ENCODE measurements at places on chromosomes 1 and 21.

DNA sequence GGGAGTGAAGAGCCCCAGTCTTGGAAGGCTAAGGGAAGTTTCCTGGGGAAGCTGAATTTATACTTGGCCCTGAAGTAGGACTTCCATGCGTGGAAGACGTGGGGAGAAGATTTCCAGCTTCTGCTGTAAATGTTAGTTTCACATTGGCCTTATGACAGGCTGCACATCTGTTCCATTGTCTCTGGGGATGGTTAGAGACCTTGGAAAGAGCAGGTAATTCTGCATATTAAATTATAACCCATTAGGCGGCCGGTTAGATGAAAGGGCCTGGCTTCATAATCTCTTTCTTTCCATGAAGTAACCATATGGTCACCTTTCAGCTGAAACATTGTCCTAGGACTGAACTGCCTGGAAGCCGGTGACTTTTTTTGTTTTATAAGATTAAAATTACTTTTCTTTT lies 37.5 kb downstream of the DPT start:
- no peak for DNase-seq

DNA sequence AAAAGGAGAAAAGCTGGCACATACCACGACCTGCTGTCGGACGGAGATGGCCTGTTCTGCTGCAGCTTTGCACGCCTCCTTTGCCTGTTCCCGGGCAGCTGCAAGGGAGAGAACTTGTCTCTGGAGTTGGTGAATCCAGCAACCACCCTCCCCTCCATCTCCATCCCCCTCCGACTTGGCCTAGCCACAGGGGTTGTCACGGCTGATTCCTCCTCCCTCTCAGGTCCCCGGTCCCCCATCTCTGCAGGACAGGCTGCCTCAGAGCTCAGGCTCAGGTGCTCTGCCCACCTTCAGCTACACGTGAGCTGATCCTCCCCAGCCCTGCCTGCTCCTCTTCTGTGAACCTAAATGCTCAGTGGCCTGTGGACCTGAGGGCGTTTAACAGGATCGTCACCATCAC lies 11.1 kb upstream of the SRM start:
- DNase-seq, result no peak

DNA sequence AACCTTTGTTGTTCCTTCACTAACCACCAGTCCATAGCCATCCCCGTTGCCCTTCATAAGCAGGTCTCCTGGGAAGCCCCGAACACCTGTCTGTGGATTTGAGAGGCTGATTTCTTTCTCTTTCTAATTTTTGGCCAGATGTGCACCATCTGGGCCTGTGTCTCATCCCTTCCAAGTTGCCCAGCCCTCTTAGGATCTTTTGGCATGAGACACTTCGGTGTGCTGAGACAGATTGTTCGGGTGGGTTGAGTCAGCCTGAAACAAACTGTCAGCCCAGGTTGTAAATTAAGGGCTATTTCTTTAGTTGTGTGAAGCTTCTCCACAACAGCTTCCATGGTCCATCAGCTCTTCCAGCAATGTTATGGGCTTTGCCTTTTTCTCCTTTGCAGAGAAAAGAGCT lies 1.4 kb upstream of the DNAJC11 start:
- DNase-seq, result no peak

DNA sequence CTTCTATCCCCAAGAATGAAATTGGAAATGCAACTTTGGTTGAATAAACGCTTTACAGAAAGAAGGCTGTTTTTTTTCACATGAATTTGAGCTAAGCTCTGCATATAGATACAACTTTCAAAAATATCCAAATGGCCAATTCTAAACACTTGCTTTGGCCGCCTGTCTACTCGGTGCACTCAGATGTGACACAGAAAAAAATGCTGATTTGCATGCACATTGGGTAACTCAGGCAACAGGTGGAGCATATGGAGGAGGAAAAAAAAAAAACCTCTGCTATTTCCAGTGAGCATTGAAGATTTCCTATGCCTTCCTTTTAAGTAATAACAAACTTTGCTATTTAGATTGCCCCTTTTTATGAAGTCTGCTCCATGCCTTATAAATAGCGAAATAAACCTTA lies 262.5 kb downstream of the GRIK1 start:
- DNase-seq, result no peak

GRCh38 chr1:68332041-68332440 lies 99.7 kb upstream of the WLS start:
- no peak for DNase-seq

DNA sequence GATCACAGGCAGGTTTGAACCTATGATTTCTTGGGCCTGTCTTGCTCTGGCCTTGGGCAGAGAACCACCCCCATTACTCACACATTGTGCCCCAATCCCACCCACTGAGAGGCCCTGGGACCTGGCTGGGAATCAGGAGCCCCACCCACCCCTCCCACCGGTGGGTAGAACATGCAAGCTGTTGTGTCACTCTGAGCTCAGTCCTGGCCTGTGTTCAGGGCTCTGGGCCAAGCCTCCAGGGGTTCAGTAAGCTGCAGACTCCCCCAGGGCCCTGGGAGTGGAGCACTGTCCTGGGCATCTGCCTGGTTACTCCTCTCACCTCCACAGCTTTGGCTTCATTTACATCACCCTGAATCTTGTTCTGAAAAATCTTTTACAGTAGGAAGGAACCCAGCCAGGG lies 270.5 kb downstream of the RRAGC start:
- DNase-seq, result no peak

DNA sequence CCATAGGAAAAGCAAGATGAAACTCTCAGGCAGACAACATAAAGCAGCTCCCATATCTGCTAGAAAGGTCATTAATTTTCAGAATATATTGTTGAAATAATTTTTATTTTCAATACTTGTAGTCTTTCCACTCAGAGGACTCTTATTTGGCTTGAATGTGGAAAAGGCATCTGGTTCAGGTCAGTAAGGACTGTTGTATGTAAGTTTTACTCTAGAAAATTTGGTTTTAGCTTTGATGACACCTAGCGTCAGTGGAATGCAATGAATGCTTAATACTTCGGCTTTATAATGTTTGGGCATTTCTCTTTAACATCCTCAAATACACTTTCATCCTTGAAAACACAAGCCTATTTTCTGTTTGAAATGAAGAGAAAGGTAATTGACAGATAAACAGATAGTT lies 63.3 kb downstream of the LRRC40 start:
- no peak for DNase-seq

DNA sequence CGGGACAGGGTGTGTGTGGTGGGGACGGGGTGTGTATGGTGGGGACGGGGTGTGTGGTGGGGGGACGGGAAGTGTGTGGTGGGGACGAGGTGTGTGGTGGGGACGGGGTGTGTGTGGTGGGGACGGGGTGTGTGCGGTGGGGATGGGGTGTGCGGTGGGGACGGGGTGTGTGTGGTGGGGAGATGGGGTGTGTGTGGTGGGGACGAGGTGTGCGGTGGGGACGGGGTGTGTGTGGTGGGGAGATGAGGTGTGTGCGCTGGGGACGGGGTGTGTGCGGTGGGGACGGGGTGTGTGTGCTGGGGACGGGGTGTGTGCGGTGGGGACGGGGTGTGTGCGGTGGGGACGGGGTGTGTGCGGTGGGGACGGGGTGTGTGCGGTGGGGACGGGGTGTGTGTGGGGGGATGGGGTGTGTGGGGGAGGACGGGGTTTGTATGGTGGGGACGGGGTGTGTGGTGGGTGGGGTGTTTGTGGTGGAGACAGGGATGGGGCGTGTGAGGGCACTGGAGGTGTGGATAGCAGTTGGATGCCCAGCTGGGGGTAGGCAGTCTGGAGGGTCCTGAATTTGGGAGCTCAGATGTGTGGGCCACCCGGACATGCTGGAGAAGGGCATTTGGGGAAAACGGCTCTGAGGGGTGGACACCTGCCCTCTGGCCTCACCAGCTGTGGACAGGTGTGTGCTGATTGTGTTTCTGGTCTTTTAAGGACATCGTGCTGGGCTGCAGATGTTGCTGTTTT lies 16.9 kb downstream of the IBA57 start:
- no peak for DNase-seq

DNA sequence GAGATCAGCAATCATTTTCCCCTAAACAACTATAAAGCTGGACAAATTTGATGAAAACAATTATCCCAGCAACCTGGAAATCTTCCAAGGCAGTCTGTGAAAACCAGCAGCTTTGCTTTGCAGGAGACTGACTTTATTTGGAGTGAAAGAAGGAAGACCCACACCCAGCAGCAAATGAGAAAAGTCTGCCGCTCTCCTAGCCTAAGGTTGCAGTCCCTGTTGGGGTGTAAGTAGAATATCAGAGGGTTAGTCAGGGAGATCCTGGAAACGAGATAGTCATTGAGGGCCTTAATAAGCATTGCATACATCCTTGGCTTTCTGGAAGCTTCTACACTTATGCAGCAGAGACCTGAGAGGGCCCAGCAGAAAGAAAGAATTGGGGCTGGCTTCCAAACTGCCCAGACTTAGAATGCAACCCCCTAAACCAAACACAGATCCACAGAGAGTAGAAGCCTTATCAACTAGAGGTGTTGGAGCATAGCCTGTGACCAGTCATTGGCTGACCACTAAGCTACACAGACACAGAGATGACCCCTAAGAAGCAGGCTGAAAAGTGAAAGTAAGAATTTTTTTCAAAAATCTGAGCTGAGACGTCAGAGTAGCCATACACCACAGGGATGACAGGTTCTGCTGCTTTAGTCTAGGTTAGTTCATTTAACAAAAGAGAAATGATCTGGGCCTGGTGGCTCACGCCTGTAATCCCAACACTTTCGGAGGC lies 98.3 kb downstream of the LYPLAL1 start:
- DNase-seq, result no peak

- DNase-seq, result no peak
Measured at GRCh38 chr1:80293818-80294217, 1287.3 kb upstream of the ADGRL4 start.

Data from bone marrow (tissue), 2 donors.